ENCODE measurements at places on chromosomes 2 and 18. TPM values are rescaled to one million over a fixed set of nuclear protein-coding genes. Genes with fewer than 3 reads are reported as not detected.

- DNase-seq, result no peak
Measured at GRCh38 chr18:46868169-46868921, 49.0 kb downstream of the PIAS2 start.

DNA sequence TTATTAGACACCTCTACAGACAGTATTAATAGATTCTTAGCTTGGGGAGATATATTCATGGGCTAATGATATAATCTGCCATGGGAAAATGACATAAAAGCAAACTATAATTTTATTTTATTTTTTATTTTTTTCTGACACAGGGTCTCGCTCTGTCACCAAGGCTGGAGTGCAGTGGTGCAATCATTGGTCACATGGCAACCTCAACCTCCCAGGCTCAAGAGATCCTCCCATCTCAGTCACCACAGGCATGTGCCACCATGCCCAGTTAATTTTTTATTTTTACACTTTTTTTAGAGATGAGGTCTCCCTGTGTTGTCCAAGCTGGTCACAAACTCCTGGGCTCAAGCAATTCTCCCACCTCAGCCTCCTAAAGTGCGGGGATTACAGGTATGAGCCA lies 39.3 kb downstream of the RTN4 start:
- no peak for DNase-seq

- DNase-seq, result no peak
Measured at GRCh38 chr2:173151671-173152401, 76.2 kb downstream of the MAP3K20 start.

DNA sequence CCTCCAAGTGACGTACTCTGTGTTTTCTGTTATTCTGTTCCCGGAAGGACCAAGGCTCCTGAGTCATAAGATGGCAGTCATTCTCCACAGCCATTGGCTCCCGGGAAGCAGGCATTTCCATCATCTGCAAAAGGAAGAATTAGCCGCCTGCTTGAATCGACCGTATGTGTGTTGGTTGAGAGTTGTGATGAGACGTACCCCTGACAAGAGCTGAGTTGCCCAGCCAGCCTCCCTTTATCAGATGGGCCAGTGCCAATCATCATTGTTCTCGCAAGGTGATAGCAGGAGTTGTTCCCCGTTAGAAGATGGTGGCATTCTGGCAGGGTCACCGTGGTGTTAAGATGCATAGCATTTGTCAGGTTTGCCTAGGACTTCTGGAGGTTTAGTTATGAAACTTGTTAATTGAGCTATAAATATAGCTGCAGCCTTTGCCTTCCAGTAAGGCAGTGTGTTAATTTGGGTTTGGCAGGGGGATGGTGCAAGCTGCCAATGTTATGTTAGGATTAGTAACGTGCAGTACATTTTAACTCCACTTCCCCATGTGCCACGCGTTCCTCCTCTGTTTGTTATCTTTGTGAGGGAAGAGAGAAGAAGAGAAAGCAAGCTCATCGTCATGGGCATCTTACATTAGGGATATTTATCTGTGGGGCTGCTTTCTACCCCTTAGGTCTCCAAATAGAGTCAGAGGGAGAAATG lies 652.7 kb upstream of the FANCL start:
- no peak for DNase-seq

GRCh38 chr2:235432741-235433520 lies 60.9 kb upstream of the AGAP1 start:
- no peak for DNase-seq

Gene MOGAT1
- not detected for polyA plus RNA-seq

Gene SLC1A4
- polyA plus RNA-seq, result 9.8 TPM

Data from K562 (cell line).